ENCODE measurements at places on chromosomes 6 and 20.
A peak's percentile ranks its signal among the peaks of the same experiment; 100 is the strongest.

DNA sequence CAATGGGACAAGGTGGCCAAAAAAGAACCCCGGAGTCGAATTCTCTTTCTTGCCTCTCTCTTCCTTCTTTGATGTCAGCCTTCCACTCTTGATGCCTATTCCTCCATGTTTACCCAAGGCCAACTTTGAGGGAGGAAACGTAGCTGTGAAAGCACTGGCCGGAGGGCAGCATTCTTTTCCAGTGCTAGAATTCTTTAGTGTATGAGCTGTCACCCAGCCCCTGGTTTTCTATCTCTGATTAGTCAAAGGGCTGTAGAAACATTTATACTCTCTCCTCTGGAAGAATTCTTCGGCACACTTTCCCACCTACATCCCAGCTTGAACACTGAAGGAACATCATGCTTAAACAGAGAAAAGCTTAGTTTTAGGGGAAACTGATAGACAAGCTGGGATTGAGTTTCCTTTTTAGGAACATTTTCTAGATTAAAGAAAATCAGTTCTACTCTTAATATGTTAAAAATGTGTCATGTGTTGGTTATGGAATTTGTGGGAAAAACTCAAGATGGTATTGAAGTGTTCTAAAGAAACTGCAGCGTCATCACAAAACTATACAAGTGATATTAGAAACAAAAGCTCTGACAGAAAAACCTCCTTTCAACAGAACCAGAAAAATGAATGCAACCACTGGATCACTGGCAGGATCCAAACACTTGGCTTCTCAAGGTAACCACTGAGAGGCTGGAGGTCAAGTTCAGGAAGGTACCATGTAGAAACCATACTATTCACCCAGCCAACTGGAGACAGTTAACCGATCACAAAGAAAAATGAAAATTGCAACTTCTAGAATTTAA, 20.7 kb upstream of the UTRN start:
- H3K36me3 ChIP-seq: no peaks in the 10 kb centered on the region
- no peaks in the 10 kb centered on the region for H3K27me3 ChIP-seq
- peaks cover 30% of the 10 kb centered on the region for H3K4me1 ChIP-seq
- DNase-seq: no peak
- H3K27ac ChIP-seq: no peak overlapping the region

DNA sequence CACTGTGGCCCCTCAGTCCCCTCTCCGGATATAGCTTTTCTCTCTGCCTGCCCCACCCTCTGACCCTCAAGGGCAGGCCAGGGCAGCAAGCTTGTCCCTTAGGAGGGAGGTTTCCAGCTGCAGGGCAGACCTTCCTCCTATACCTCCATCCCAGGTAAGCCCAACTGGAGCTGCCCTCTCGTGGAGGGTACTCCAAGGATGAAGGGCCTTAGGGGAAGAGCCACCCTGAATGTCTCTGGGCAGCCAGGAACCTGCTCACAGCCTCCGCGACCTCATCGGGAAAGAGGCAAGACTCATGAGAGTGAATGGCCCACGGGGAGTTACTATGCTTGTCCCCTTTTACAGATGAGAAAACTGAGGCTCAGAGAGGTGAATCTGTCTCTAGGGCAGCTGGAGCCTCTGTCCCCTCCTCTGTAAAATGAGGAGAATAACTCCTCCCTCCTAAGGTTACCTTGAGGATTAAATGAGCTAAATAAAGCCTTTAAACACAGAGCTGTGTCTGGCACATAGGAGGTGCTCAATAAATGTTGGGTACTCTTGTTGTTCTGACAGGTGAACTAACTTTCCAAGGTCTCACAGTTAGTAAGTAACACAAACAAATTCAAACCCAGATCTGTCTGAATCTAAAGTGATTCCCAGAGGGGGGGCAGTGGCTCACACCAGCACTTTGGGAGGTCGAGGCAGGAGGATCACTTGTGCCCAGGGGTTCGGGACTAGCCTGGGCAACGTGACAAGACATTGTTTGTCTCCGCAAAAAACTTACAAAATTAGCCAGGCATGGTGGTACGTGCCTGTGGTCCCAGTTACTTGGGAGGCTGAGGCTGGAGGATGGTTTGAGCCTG, 12.1 kb downstream of the SRXN1 start:
- peaks cover 20% of the 10 kb centered on the region for H3K4me1 ChIP-seq
- peak overlapping the region; percentile 63 for H3K4me3 ChIP-seq
- no peak overlapping the region for H3K27ac ChIP-seq
- peaks cover 33% of the 10 kb centered on the region for H3K27me3 ChIP-seq

DNA sequence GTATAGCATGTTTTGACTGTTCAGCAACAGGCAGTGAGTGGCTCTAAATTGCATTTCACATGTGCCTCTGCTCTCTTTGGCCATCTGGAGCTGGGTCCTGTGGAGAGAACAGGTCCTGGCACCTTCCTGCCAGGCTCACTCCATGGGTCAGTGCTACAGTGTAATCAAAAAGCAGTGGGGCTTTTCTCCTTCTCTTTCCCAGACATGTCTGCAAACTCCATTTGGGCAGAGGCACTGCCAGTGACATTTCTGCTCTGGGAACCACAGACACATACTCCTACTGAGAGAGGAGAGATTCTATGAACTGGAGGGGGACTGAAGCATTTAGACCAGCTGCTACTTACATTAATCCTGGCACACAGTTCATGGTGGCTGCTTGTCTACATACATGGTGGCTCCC, 68.3 kb upstream of the TRAF3IP2 start:
- H3K27ac ChIP-seq: no peak overlapping the region
- H3K36me3 ChIP-seq: peaks cover 36% of the 10 kb centered on the region
- H3K4me3 ChIP-seq: no peak overlapping the region
- no peaks in the 10 kb centered on the region for H3K27me3 ChIP-seq
- DNase-seq: no peak

DNA sequence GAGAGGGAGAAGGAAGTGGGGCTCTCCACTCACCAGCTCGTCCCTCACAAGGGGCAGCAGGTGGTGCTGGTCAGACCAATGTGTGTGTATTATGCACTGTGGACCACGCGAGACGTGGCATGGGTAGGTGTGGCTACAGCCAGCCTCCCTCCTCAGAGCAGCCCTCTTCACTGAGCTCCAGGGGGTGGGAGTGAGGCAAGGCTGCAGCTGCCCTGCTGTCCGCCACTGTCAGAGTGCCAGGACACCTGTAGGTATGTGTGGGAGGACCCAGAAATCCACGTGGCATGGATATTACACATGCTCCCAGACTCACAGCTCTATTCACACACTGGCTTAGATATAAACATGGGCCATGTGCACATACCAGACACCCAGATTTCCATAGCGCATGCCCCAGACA, 90.3 kb downstream of the VEGFA start:
- no peak overlapping the region for H3K4me3 ChIP-seq
- no peaks in the 10 kb centered on the region for H3K4me1 ChIP-seq
- DNase-seq: no peak
- H3K27me3 ChIP-seq: peaks cover 12% of the 10 kb centered on the region
- no peaks in the 10 kb centered on the region for H3K36me3 ChIP-seq

DNA sequence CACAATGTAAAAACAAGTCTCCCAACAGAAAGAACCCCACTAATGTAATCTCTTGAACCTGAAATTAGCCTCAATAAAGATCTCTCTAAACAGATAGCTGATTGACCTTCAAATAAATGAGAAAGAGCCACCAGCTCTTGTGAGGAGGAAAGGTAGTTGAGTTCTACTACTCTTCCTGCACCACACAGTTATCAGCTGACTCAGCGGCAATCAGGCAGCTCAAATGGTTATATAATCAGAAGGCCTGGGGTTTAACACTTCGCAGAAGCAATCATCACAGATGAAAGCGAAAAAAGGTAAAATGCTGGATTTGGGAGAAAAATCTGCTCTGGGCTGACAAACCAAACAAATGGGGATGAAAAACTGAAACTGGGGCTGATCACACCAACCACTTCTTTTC, 91.8 kb downstream of the CHD6 start:
- H3K27me3 ChIP-seq: no peaks in the 10 kb centered on the region
- no peak overlapping the region for H3K27ac ChIP-seq
- H3K36me3 ChIP-seq: peaks cover 37% of the 10 kb centered on the region
- no peak overlapping the region for H3K4me3 ChIP-seq
- H3K4me1 ChIP-seq: peaks cover 48% of the 10 kb centered on the region

GRCh38 chr20:8076306-8077136, 55.5 kb upstream of the PLCB1 start:
- no peaks in the 10 kb centered on the region for H3K27me3 ChIP-seq
- no peak for DNase-seq
- H3K4me3 ChIP-seq: no peak overlapping the region

DNA sequence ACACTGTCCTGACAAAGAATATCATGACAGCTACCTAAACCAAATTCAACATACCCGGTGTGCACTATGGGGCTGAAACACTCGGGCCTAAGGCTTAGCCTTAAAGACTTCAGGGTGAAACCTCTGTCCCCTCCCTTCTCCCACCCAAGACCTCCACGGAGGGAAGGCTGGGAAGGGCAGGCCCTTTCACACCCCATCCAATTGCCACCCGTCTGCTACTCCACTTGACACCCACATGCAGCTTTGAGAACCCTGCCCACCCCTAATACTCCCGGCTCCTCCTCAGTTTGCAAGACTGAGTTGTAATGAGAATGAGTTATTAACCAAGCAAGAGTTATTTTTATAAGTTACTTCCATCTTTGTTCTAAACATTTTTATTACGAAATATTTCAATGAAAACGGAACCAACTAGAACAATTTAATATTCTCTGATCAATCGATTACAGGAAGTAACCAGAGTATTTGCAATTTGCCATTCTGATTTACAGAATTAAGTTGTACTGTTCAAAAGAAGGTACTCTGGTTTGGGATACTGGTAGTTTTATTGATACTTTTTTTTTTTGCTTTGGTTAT, 3.7 kb downstream of the TAF4 start:
- H3K4me3 ChIP-seq: no peak overlapping the region
- peaks cover 26% of the 10 kb centered on the region for H3K36me3 ChIP-seq
- no peak overlapping the region for H3K27ac ChIP-seq
- DNase-seq: no peak
- H3K4me1 ChIP-seq: peaks cover 67% of the 10 kb centered on the region
- no peaks in the 10 kb centered on the region for H3K27me3 ChIP-seq

DNA sequence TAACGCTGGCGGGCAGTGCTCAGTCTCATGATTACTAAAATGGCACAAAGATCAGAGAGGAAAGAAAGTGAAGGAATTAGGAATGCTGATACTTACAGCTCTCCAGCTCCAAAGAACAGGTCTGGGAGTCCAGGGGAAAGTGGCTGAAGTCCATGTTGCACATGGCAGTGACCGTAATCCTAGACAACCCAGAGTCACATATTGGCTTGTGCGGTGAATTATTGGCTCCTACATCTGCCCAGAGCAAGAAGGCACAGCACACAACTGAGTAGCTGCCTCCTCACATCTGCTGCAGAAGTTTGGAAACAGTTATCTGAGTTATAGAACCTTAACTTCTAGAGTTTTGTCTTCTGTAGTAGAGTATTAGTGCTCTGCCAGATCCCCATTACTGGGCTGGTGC, 47.2 kb downstream of the GABRR2 start:
- no peaks in the 10 kb centered on the region for H3K36me3 ChIP-seq
- peaks cover 15% of the 10 kb centered on the region for H3K4me1 ChIP-seq
- no peaks in the 10 kb centered on the region for H3K27me3 ChIP-seq
- no peak overlapping the region for H3K4me3 ChIP-seq
- H3K27ac ChIP-seq: no peak overlapping the region

DNA sequence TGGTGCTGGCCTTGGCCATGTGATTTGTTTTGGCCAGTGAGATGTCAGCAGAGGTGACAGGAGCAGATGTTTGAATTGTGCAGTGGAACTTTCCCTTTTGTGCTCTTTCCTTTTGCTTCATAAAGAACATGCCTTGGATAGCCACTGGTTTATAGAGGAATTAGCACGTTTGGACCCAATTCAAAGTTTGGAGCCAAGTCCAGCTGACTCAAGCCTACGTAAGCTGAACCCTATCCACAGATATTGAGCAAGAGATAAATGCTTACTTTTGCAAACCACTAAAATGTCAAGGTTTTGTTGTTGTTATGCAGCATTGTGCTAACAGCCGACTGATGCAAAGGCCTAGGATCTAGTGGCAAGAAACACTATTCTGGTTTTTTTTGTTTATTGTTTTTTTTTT, 230.9 kb upstream of the CITED2 start:
- H3K4me3 ChIP-seq: no peak overlapping the region
- H3K36me3 ChIP-seq: peaks cover 4% of the 10 kb centered on the region
- H3K27ac ChIP-seq: no peak overlapping the region
- no peak for DNase-seq
- H3K27me3 ChIP-seq: peaks cover 9% of the 10 kb centered on the region

GRCh38 chr6:38882157-38882556, 166.4 kb upstream of the GLP1R start:
- H3K36me3 ChIP-seq: no peaks in the 10 kb centered on the region
- no peaks in the 10 kb centered on the region for H3K4me1 ChIP-seq
- H3K27ac ChIP-seq: no peak overlapping the region
- DNase-seq: no peak
- H3K27me3 ChIP-seq: peaks cover 11% of the 10 kb centered on the region
- H3K4me3 ChIP-seq: no peak overlapping the region

DNA sequence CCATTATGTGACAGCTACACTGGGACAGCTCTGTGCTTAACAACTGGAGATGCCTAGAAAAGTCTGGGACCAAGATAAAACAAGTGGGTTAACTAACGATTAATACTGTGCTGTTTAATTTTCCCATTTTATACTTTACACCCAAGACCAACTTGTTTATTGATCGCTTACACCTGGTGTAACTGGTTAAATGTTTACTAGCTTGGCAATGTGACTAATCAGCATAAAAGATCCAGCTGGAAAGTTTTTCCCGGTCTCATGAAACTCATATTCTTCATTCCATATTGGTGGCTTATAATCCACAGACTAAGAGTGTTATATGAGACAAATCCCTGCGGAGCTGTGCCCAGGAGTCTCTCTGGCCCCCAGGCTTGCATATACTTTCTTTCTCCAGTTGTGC, 101.7 kb upstream of the GJE1 start:
- H3K36me3 ChIP-seq: no peaks in the 10 kb centered on the region
- no peak for DNase-seq
- no peaks in the 10 kb centered on the region for H3K27me3 ChIP-seq
- H3K27ac ChIP-seq: no peak overlapping the region
- no peaks in the 10 kb centered on the region for H3K4me1 ChIP-seq
- no peak overlapping the region for H3K4me3 ChIP-seq

DNA sequence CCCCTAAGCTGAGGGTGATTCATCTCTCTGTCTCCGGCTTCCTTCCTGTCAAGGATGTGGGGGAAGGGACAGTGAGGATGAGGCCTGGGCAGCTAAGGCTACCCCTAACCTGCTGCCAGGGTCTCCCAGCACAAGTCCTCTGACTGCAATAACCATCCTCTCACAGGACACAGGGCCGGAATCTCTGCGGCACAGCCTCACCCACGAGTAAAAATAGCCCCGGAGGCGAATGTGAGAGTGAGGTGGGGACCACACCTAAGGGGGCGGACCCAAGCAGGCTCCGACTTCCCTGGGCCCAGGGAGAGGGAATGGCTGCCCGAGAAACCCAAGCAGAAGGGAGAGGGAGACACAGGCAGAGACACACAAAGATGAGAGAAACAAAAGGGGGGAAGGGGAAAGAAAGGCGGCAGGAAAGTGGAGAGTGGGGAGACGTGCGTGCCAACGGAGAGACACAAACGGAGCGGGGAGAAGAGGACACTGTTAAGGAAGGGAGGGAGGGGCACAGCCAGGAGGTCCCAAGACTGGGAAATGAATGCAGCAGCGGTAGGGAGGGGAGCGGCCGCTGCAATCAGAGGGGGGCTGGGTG, 1.4 kb downstream of the CLIC1 start:
- no peaks in the 10 kb centered on the region for H3K27me3 ChIP-seq
- peaks cover 72% of the 10 kb centered on the region for H3K4me1 ChIP-seq
- DNase-seq: peak; percentile 50
- H3K36me3 ChIP-seq: peaks cover 47% of the 10 kb centered on the region

- no peak overlapping the region for H3K4me3 ChIP-seq
- no peaks in the 10 kb centered on the region for H3K36me3 ChIP-seq
- DNase-seq: no peak
- peaks cover 96% of the 10 kb centered on the region for H3K27me3 ChIP-seq
- H3K27ac ChIP-seq: no peak overlapping the region
These were observed 6.5 kb upstream of the GATA5 start for GRCh38 chr20:62482146-62482809.
